Natural killer cell treated with Interleukin-12 subunit alpha and Interleukin-12 subunit beta and Interleukin-15 and Interleukin-18, amount 100 ng/mL, for 72 hours (primary cell): ENCODE measurements at places on chromosomes 13 and 19. TPM values are rescaled to one million over a fixed set of nuclear protein-coding genes. Genes with fewer than 3 reads are reported as not detected.

SLC15A1 gene
- not detected for total RNA-seq

SERPINE3 gene
- total RNA-seq: not detected

ERFL gene
- total RNA-seq: 0.67 TPM

FAM187B gene
- not detected for total RNA-seq

ERVV-1 gene
- total RNA-seq: not detected

ZNF85 gene
- 12.6 TPM for total RNA-seq

ZNF792 gene
- 8.2 TPM for total RNA-seq

AMH gene
- 3.5 TPM for total RNA-seq

SYNGR4 gene
- not detected for total RNA-seq

KLK2 gene
- not detected for total RNA-seq
